Muscle of back (tissue), 13 donors: ENCODE measurements at places on chromosomes 13 and 19.

GRCh38 chr13:50847501-50847900 lies 4.0 kb upstream of the DLEU7 start:
- DNase-seq = no peak

GRCh38 chr19:2591537-2592291 lies 110.8 kb downstream of the GNG7 start:
- no peak for DNase-seq

DNA sequence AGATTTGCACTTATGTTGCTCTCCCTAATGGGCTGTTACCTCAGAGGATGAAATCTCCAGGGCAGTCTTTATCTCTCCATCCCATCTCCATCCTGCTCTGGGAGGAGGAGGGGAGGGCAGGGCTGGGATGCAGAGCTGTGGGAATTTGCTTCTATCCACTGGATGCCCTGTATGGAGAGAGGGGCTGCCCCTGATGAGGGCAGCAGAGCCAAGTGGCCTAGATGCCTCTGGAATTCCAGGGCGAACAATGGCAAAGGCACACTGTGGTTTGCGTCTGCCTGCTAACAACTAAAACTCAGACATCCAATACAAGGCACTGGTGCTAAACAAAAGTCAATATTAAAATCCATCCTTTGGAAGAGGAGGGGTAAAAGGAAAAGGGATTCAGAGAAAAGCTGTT lies 165.1 kb downstream of the COG6 start:
- no peak for DNase-seq

DNA sequence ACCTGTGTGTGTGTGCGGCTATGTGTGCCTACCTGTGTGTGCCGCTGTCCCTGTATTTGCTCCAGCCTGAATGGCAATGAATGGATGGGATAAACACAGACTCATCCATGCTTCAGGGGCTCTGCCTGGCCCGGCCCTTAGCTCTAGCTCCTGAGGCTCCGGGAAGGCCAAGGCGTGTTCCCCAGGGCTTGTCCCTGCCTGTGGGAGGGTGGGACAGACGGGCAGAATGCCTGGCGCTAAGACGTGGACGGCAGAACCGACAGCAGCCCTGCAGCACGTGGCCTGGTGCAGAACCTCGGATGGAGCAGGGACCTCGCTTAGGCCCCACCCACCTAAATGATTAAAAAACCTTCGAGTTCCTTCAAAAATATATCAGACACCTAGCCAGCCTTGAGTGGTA lies 57.8 kb upstream of the C13orf46 start:
- DNase-seq = no peak

GRCh38 chr19:50716178-50717025 lies 3.2 kb downstream of the SHANK1 start:
- DNase-seq = no peak

- no peak for DNase-seq
These were observed 450.8 kb downstream of the DCT start for GRCh38 chr13:94028650-94029049.

DNA sequence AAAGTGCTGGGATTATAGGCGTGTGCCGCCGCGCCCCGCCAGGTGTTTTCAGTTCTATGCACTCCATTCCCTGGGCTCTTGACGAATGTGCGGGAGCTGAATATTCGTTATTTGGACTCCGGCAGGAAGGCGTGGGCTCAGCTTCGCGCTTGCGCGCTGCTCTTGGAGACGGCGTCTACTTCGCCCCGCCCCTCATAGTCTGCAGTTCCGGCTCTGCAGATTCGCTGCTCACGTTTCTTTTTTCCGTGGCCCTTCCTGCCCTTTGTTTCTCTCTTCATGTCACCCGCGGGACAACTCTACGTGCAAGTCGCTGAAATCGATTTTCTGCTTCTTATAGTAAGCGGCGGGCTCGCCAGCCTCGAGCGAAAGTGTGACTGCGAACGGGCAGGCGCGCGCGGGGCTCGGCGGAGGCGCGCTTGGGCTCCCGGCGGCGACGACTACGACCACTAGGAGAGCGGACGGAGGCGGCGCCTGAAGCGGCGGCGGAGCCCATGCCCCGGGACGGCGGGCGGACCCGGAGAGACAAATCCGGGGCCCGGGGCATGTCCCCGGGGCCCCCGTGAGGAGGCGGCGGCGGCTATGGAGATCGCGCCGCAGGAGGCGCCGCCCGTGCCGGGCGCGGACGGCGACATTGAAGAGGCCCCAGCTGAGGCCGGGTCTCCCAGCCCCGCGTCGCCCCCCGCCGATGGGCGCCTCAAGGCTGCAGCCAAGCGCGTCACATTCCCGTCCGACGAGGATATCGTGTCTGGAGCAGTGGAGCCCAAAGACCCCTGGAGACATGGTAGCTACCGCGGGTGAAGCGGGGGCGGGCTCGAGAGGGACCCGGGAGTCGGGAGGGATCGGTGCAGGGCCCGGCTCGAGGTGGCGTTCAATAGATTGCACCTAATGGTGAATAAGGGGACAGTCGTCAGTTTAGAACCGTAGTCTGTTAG lies at the start of gene PPP1R37:
Gene PPP1R37, plus strand, starts transcription at position 433 of the 932 bp plus-strand sequence. Its CDS starts 147 bp downstream, at position 580.
- DNase-seq = peak; percentile 98

- no peak for DNase-seq
These were observed 560.4 kb downstream of the GPC6 start for GRCh38 chr13:93786846-93787489.

- DNase-seq = no peak
These were observed 127.6 kb downstream of the COG6 start for GRCh38 chr13:39783051-39783450.

DNA sequence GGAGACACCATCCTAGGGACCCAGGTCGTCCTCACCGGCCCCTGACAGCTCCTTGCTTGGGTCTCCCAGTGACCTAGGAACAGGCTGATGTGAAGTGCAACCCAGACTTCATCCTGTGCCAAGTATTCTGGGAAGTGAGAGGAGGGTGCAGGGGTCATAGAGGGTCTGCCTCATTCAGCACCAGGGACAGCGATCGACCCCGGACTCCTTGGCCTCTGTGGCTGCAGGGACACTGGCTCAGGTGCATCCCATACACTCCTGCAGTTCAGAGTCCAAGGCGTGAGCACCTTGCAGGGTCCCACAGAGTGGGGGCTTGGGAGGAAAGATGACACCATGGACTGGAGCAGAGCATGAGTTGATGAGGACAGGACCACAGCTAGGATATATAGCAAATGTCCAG lies 10.0 kb upstream of the OR10H2 start:
- no peak for DNase-seq
